CD4-positive, alpha-beta T cell treated with Interleukin-4 for 1 hour (primary cell): ENCODE measurements at places on chromosomes 4 and X.

- no peak for DNase-seq
Observed at GRCh38 chr4:7634661-7635251, 200.0 kb upstream of the PSAPL1 start.

DNA sequence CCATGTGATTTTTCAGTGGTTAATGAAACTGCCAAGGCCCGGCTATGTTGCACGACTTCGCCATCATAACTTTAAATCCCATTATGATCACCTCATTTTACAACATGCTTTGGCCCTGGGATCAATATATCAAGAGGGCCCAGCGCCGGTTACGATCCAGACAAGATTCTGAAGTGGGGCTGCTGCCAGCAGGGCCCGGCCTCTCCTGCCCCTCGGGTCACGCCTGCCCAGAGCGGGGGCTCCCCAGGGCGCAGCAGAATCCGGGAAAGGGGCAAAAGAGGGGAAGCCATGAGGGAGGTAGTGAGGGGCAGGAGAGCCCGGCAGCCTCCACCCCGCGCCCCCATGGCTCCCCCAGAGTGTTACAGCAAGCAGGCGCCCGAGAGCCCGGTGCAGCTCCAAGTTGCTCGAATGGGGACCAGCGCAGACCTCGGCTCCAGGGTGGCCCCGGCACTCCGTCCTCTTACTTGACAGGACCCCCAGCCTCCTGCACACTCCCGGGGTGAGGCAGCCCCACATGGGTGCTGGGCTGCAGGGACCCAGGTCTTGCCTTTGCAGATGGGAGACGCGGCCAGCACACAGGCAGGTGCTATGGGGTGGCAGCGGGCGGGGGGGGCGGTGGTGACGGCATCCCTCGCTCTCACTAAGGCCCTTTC lies 129.8 kb upstream of the NKX1-1 start:
- DNase-seq: no peak

- DNase-seq: no peak
Observed at GRCh38 chr4:10965196-10965595, 280.6 kb upstream of the CLNK start.

- no peak for DNase-seq
Observed at GRCh38 chr4:43411226-43411625, 518.7 kb downstream of the GRXCR1 start.

GRCh38 chr4:23105759-23106370 lies 413.1 kb downstream of the GBA3 start:
- DNase-seq: no peak

DNA sequence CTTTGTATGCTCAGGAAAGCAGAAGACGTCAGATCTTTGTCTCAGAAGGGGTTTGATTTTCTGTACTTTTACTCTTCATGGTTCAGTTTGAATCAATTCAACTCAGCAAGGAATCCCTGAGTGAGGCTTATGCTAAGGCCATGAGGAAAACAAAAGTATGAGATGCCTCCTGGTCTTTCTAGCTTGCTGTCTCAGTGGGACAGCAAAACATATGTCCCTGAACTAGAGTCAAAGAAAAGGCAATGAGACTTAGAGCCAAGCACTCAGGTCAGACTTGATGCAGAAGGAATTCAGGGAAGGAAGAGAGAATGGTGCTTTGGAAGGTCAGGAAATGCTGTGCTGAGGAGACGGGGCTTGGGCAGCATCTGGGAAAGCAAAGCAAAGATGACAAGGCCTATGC lies 236.2 kb upstream of the SFRP2 start:
- DNase-seq: no peak

DNA sequence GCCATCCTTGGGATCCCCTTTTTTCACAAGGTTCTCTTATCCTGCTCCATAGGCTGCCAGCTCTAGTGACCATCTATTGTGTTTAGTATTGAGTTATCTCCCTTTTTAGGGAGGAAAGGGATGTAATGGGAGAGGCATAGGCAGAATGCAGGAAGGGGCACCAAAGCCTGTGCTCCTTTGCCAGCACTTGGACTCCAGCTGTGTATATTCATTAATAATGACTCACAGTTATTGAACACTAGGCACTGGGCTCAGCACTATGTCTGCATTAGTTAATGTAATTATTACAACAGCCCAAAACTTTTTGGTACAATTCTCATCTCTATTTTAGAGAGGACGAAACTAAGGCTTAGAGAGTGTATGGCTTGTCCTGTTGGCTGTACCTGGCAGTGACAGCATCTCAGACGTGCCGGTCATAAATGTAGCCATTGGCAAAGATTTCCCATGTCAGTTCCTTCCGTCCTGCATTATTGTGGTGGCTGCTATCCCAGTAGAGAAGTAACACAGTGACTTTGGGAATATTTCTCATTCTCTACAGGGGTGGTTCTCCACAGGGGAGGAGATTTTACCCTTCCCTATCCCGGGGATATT lies 90.3 kb downstream of the AFF1 start:
- DNase-seq: no peak
